ENCODE measurements at places on chromosomes 4 and X. TPM values are rescaled to one million over a fixed set of nuclear protein-coding genes. Genes with fewer than 3 reads are reported as not detected.
A peak's percentile ranks its signal among the peaks of the same experiment; 100 is the strongest.

TLR10 gene
- not detected for total RNA-seq

GRCh38 chrX:8272821-8273220 is 101.8 kb upstream of the VCX2 start:
- H3K27ac ChIP-seq, result no peak overlapping the region
- no peaks in the 10 kb centered on the region for H3K36me3 ChIP-seq
- H3K4me3 ChIP-seq, result no peak overlapping the region
- H3K4me1 ChIP-seq, result no peaks in the 10 kb centered on the region

RGN gene
- not detected for total RNA-seq

DNA sequence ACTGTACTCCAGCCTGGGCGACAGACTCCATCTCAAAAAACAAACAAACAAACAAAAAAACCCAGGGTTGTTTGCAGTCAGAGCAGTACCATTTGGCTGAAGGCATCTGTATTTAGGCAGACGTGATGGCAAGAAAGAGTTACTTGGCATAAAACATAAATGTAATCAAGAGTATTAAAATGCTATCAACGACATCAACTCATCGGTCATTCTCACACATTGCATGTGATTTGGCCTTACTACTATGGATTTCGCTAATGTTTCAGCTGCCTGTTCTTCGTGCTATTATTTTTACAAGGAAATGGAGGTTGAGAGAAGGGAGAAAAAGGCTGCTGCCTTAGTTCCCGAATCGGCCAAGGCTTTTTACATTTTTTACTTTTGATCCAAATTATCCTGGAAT is 15.5 kb upstream of the SMARCA5 start:
- no peaks in the 10 kb centered on the region for H3K4me1 ChIP-seq
- H3K36me3 ChIP-seq, result no peaks in the 10 kb centered on the region
- H3K27me3 ChIP-seq, result no peaks in the 10 kb centered on the region
- DNase-seq, result no peak

PAGE2 gene
- not detected for total RNA-seq

BTC gene
- 0.30 TPM for total RNA-seq

GRCh38 chrX:4547213-4547836 is 833.9 kb upstream of the PRKX start:
- H3K36me3 ChIP-seq, result no peaks in the 10 kb centered on the region
- peak; percentile 67 for DNase-seq
- no peaks in the 10 kb centered on the region for H3K27me3 ChIP-seq
- H3K27ac ChIP-seq, result no peak overlapping the region
- no peaks in the 10 kb centered on the region for H3K4me1 ChIP-seq

PLK4 gene
- total RNA-seq, result 66.5 TPM

CYTL1 gene
- total RNA-seq, result 6.6 TPM

DNA sequence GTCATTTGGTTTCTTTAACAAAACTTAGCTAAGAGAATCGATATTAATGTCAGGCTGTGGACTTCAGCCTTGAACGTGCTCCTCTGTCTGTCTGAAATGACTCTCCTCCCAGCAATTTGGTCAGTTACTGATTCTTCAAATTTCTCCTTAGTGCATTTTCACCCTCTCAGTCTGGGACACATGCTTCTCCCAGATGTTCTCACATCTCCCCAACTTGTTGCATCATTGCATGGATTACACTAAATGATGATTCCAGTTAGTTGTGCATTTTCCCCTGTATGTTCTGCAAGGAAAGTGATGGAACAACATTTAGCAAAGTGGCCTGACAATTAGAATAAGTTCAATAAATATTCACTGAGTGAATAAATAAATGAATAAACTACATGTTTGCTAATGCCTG is 94.4 kb downstream of the NLGN4X start:
- no peaks in the 10 kb centered on the region for H3K36me3 ChIP-seq
- DNase-seq, result no peak
- H3K27me3 ChIP-seq, result no peaks in the 10 kb centered on the region
- no peak overlapping the region for H3K4me3 ChIP-seq
- no peaks in the 10 kb centered on the region for H3K4me1 ChIP-seq

DNA sequence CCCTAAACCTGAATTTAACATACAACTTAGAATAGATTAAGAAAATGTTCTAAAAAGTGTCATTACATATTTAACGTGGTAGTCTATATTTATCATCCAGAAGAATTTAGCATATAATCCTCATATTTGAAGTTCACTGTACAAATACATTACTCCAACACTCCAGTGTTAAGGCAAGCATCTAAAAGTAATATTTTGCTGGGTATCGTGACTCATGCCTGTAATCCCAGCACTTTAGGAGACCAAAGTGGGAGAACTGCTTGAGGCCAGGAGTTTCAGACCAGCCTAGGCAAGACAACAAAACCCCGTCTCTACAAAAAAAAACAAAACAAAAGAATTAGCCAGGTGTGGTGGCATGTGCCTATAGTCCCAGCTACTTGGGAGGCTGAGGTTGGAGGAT is 24.8 kb downstream of the LRBA start:
- no peaks in the 10 kb centered on the region for H3K4me1 ChIP-seq
- no peaks in the 10 kb centered on the region for H3K27me3 ChIP-seq
- no peaks in the 10 kb centered on the region for H3K36me3 ChIP-seq
- no peak for DNase-seq
- no peak overlapping the region for H3K27ac ChIP-seq

DNA sequence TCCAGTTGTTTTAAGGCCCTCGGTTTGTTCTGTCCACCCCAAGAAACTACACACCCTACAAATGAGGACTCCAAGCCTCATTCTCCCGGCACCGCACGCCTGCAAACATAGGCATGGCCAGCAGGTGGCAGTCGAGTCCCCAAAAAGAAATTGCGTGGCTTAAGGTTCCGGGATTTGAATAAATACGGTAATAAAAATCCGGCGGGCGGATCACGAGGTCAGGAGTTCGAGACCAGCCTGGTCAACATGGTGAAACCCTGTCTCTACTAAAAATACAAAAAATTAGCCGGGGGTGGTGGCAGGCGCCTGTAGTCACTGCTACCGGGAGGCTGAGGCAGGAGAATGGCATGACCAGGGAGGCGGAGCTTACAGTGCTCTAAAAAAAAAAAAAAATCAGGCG is 21.8 kb upstream of the CSF2RA start:
- no peak overlapping the region for H3K4me3 ChIP-seq
- H3K4me1 ChIP-seq, result peaks cover 10% of the 10 kb centered on the region
- no peaks in the 10 kb centered on the region for H3K36me3 ChIP-seq
- peak; percentile 83 for DNase-seq
- no peaks in the 10 kb centered on the region for H3K27me3 ChIP-seq

DNA sequence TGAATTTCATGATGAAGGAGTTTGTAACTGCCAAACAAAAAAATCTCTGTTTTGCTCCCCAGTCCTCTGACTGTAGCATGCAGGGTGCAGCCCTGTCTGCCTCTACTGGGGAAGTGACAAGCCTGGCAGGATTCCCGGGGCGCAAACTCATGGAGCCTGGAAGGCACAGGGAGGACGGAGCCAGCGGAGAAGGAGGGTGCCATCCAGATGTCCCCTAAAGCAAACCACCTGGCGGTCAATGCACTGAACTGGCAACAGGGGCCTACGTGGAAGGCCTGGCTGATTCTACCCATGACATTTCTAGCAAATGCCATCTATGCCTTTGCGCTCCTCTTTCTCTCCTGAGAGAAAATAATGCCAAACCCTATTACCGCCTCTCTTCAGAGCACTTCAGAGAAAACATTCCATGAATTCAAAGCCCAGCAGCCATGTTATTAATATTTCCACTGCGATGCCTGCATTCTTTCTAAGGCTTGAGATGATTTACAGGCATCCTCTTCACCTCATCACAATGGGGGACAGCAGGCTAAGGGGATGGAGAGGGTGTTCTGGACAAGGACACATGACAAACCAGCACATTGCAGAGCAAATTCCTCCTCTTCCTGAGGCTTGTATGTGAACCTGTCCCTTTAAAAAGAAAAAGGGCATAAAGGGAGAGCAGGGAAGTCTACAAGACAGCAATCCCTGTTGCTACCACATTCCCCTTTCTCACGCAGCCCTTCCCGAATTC is 329.3 kb upstream of the NOCT start:
- H3K4me3 ChIP-seq, result no peak overlapping the region
- no peak overlapping the region for H3K27ac ChIP-seq
- H3K36me3 ChIP-seq, result no peaks in the 10 kb centered on the region

GRCh38 chr4:147498031-147498660 is 17.2 kb downstream of the EDNRA start:
- H3K27me3 ChIP-seq, result no peaks in the 10 kb centered on the region
- no peak overlapping the region for H3K4me3 ChIP-seq
- peak; percentile 55 for DNase-seq
- peaks cover 14% of the 10 kb centered on the region for H3K4me1 ChIP-seq
- no peaks in the 10 kb centered on the region for H3K36me3 ChIP-seq

DNA sequence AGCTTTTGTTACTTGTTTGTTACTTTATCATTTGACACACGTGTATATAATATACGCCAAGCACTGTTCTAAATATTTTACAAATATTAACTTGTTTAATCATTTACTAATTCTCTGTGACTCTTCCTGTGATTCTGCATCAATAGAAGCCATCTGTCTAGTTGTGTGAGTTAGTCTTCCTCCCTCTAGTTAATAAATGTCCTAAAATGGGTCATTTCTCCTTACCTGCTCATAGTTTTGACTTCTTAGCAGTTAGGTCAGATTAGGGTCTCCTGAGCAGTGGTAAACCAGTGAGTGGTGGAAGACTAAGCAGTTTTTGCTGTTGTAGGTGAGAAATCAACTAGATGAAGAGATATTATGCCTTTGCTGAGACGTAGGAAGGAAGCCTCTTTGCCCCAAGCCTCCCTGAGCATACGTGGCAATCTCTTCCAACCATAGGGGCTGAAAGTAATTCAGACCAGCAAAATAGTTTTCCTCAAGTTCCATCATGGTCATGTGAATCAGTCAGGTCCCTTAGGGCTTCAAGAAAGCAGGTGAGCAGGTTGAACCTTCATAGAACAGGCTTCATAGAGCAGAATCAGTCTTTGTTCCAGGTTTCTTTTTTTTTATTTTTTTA is 38.7 kb upstream of the THOC2 start:
- H3K27me3 ChIP-seq, result no peaks in the 10 kb centered on the region
- no peak for DNase-seq
- no peaks in the 10 kb centered on the region for H3K36me3 ChIP-seq
- no peak overlapping the region for H3K27ac ChIP-seq

DNA sequence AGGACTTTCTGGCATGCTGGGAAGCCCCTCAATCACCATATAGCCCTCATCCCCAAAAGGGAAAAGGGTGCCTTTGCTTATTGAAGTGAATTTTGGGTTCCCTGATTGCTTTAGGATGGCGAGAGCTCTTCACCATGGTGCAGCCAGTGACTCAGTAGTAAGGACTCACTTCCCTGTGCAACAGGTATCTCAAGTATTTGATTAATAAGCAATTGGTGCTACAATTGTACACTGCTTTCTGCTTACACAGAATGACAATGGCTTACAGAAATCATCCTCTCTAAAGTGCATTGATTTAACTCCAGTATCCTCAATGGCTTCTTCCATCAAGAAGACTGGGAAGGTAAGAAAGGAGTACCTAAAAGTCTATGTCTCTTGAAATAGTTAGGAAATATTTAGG is 143.7 kb upstream of the SMIM10 start:
- H3K27me3 ChIP-seq, result no peaks in the 10 kb centered on the region
- H3K4me3 ChIP-seq, result no peak overlapping the region
- no peaks in the 10 kb centered on the region for H3K4me1 ChIP-seq
- DNase-seq, result no peak
- H3K27ac ChIP-seq, result no peak overlapping the region
- no peaks in the 10 kb centered on the region for H3K36me3 ChIP-seq

DNA sequence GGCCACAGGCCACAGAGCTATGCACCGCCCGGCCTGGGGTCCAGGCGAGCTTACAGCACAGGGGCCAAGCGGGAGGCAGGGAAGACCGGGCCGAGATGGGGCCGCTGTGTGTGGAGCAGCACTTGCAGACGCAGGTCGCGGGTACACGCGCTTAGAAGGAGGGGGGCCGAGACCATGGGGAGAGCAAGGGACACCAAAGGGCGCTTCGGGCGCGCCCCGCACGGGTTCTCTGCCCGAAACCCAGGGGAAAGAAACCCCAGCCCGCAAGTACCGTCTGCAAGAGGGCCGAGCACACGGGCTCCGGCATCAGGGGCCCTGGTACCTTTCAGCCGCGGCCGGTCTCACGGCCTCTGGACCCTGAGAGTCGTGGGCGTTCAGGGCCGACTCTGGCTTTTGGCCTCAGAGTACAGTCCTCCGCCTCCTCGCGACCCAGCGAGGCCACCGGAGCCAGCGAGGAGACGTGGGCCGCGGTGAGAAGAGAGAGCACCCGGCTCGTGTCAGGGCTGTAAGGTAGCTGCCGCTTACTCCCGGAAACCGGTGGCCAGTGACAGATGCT is 342 bp downstream of the EOLA2 start:
- peak; percentile 4 for DNase-seq
- no peaks in the 10 kb centered on the region for H3K27me3 ChIP-seq
- no peaks in the 10 kb centered on the region for H3K4me1 ChIP-seq
- H3K4me3 ChIP-seq, result peak overlapping the region; percentile 76
- peak overlapping the region; percentile 63 for H3K27ac ChIP-seq

Measured in SJCRH30 (cell line).